ENCODE measurements at places on chromosomes 13 and 19.
A peak's percentile ranks its signal among the peaks of the same experiment; 100 is the strongest.

- DNase-seq = no peak
Measured at GRCh38 chr13:63691474-63691873, 2275.8 kb upstream of the PCDH20 start.

DNA sequence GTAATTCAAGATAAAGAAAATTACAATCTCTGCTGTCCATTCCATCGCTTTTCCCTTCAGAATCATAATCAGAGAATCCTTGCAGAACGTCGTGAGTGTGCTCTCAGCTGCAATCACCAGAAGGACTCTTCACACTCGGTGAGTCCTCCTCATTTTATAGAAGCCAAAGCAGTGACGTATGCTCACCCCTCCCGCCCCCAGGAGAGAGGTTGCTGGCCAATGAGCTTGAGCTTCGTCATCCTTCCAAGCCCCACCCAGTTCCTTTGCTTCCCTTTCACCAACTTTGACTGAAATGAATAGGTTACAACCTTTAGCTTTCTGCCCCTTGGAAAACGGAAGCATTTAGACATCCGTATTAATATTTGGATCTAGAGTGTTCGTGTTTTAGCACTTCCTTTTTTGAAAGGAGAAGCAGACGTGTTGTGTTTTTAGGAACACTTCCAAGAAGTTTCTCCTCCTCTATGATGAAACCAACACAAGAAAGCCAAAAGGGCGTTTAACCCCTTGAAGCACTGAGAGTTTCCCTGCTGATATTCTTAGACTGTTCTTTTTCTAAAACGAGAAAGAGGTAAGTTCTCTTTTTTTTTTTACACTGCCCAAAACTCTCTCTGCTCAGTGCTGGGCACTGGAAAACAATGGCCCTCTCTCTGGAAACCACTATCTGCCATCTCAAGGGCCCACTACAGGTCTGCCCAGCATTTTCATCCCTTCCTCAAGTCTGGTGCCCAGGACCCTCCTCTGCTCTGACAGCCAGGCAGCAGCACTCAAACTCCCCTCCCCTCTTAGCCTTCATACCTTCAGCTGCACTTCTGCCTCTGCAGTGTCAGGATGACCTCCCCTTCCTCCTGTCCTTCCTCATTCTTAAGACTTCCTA, 44.3 kb upstream of the CEACAM21 start:
- peak; percentile 61 for DNase-seq

GRCh38 chr19:10769533-10770491, 51.9 kb downstream of the DNM2 start:
- peak; percentile 40 for DNase-seq

DNA sequence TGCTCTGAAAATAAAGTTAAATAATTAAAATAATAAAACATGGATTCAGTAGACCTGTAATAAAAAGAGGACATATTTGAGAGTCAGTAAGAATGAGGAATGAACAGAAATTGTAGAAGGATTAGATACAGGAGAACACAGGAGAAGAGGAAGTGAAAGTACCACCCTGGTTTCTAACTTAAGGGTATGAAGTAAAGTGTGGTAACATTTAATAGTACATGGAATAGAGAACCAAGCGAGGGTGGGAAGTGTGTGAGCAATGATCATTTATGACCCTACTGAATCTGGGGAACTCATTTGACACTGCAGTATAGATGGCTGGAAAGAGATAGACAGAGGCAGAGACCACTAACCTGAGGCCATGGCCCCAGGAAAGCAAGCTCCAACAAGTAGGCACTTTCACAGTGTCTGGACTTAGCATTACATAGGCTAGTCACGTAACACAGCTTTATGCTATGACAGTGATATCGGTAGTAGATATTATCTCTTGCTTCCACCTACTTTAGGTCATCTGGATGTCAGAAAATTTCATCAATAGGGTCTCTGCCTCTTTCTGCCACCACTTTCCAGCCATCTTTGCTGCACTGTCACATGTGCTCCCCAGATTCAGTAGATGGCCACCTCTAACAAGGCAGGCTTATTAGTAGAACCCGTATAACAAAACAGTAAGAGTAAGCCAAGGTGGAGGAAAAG, 633.9 kb upstream of the MIR17HG start:
- no peak for DNase-seq

- DNase-seq = no peak
Measured at GRCh38 chr13:107233541-107233940, 665.6 kb upstream of the ARGLU1 start.

GRCh38 chr13:100305398-100305797, 216.5 kb downstream of the PCCA start:
- no peak for DNase-seq

- DNase-seq = no peak
Measured at GRCh38 chr13:99717959-99718674, 216.8 kb downstream of the TM9SF2 start.

- no peak for DNase-seq
Measured at GRCh38 chr13:99686944-99687411, 185.7 kb downstream of the TM9SF2 start.

- DNase-seq = no peak
Measured at GRCh38 chr13:78299832-78300623, 303.3 kb downstream of the POU4F1 start.

DNA sequence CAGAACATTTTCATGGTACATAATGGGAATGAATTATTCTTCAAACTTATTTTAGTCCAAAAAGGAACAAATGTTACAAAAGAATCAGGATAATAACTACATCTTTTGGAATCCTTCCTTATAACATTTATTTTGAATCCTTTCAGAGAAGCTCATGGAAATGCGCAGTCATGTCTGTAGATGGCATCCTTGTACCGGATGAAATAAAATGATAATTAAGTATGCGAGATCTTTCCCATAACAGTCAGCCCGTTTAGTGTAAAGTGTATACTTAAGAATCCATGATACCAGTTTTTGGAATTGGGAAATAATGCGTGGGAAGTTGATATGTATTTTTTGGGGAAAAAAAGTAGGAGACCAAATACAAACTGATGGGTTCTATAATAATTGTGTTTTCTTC, 418.8 kb downstream of the GPC5 start:
- no peak for DNase-seq

- no peak for DNase-seq
Measured at GRCh38 chr13:60696602-60697001, 299.6 kb downstream of the TDRD3 start.

- no peak for DNase-seq
Measured at GRCh38 chr13:48686636-48687210, 33.0 kb downstream of the CYSLTR2 start.

DNA sequence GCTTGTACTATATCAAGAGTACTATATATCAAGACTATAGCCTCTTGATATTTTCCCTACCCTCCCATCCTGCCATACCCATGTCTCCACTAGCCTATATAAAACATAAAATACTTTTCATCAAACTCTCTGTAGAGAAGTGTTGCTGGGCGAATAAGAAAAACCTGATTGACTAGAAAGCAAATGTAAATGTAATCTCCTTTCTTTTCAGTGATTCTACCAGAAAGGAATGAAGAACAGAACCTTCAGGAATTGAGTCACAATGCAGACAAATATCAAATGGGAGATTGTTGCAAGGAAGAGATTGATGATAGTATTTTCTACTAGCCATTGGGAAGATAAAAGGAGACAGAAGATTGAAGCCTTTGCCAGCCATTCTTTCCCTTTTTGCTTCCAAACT, 89.2 kb downstream of the KCNRG start:
- DNase-seq = peak; percentile 29

DNA sequence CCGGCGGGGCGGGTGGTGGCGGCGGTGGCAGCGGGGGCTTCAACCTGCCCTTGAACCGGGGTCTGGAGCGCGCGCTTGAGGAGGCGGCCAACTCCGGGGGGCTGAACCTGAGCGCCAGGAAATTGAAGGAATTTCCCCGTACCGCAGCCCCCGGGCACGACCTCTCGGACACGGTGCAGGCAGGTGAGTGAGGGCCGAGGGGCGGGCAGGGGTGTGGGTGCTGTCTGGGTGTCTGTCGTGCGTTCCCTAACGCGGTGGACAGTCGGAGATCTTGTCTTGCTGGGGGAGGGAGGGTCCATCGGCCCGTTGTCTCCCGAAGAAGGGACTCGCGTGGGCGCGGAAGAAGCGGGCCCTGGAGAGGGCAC, 533 bp downstream of the LRCH1 start:
- DNase-seq = no peak

- DNase-seq = peak; percentile 48
Measured at GRCh38 chr13:53782488-53782961, 753.9 kb downstream of the OLFM4 start.

- peak; percentile 69 for DNase-seq
Measured at GRCh38 chr19:13978351-13979243, 26.3 kb downstream of the DCAF15 start.

DNA sequence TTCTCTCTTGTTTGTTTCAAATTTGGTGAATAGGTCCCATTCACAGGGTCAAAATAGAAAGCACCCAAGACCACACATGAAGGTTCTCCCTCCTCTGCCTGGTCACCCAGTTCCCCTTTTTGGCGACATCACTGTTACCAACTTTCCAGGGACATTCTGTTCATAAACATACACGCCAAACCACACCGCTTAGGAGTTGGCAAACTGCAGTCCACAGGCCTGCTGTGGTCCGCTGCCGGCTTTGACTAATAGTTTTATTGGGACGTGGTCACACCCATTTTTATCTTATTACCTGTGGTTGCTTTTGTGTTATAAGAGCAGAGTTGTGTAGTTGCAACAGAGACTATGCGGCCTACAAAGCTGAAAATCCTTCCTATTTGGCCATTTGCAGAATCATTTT, 24.2 kb downstream of the UHRF1 start:
- no peak for DNase-seq

DNA sequence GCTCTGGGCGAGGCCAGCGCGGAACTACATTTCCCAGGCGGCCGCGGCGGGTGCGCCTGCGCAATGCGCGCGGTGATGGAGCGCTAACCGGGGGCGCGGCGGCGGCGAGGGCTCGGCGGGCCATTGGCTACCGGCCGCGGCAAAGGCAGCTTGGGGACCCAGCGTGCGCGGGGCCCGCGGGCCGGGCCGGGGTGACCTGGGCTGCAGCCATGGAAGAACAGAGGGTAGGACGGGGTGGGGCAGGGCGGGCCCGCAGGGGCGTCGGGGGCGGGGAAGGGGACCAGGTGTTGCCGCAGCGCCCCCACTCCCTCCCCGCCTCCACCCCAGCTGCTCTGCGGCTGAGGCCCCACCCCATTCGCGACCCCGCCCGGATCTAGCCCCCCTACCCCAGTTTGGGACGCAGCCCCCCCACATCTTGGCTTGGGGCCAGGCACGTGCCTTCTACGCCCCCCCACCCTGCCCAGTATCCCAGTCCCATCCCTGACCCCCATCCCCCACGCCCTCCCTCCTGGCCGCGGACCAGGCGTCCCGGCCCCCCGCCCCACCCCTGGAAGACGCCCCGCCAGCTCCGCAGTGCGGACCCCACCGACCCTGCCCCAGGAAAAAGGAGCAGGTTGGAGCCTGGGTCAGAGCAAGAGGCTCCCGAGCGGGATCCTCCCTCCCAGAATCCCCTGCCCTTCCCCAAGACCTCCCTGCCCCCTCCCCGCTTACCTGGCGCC, at the start of gene FSD1:
Gene FSD1 (plus strand): TSS at position 61 of the 719 bp plus-strand sequence. CDS start 149 bp downstream, at position 210.
- DNase-seq = peak; percentile 67

DNA sequence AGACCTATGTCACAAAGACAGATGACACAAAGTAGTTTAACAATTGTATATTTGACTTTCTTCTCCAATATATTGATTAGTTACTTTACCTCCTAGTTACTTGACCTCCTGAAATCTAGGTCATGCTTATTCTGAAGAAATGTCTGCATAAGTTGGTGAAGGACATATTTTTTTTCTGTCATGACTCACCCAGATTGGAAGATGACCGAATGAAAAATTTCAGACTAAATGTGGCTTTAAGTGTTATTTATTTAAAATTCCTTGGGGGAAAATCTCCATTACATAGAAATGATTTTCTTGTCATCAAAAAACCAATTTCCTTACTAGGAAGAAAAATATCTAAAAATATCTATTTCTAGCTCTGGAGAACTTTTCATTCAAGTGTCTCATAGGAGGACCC, 217.1 kb downstream of the POSTN start:
- DNase-seq = peak; percentile 58

GRCh38 chr13:92806215-92806614, 420.4 kb upstream of the GPC6 start:
- DNase-seq = no peak

- DNase-seq = peak; percentile 16
Measured at GRCh38 chr19:16702123-16702522, 17.5 kb upstream of the NWD1 start.

- DNase-seq = no peak
Measured at GRCh38 chr19:30034321-30034720, 92.3 kb downstream of the URI1 start.

DNA sequence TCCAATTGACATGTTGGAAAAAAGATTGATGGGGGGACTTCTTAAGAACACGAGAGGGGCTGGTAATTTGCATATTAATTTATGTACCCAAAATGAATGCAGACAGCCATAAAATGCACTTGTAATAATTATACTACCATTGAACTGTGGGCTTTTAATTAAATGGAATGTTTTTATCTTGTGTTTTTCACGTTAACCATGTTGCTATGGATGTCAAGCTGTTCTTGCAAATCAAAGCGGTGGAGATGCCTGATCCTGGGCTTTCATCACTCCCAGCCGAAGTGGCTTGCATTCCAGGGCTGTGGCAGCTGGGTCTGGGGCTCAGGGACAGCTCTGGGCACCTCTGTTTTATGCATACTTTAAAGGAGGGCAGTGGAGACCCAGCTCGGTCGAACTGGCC, 179.4 kb upstream of the TMTC4 start:
- peak; percentile 2 for DNase-seq

GRCh38 chr13:50942630-50943311, 33.2 kb downstream of the RNASEH2B start:
- DNase-seq = no peak

DNA sequence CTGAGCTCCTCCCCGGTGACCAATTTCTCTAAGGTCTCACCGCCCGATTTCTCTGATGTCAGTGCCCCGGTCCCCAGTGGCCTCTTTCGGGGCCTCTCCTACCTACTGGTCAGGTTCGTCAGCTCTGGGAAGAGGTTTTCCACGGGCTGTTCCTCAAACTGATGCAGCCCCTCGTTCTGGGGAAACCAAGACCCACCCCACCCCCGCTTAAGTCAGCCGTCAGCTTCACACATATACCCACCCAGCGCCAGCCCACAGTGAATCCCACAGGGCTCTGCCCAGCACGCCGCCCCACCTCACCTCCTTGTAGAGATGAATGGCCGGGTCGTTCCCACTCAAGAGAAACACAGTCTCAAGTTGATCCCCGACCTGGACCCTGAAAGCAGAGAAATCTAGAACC, 3.4 kb downstream of the KPTN start:
- DNase-seq = no peak
